Epithelial cell of umbilical artery (primary cell): ENCODE measurements at places on chromosomes 13 and 19. TPM values are rescaled to one million over a fixed set of nuclear protein-coding genes. Genes with fewer than 3 reads are reported as not detected.

The SAE1 gene
- 187 and 214 TPM in 2 replicates for total RNA-seq

The CDC42EP5 gene
- total RNA-seq = 29.6 and 40.3 TPM in 2 replicates

The ICAM5 gene
- under 0.01 and 0.76 TPM in 2 replicates for total RNA-seq

The SHD gene
- total RNA-seq = not detected in 2 replicates

The DUS3L gene
- 29.2 and 35.0 TPM in 2 replicates for total RNA-seq

The CD37 gene
- not detected in 2 replicates for total RNA-seq

The ATP4A gene
- total RNA-seq = not detected in 2 replicates

The CYP2A7 gene
- not detected in 2 replicates for total RNA-seq

The ONECUT3 gene
- not detected in 2 replicates for total RNA-seq

The CACNG7 gene
- total RNA-seq = 0.15 and 1.9 TPM in 2 replicates

The HOMER3 gene
- total RNA-seq = 101 and 165 TPM in 2 replicates

The RETN gene
- total RNA-seq = not detected in 2 replicates

The BBC3 gene
- total RNA-seq = 12.0 and 17.2 TPM in 2 replicates

The LMTK3 gene
- total RNA-seq = under 0.01 and 0.61 TPM in 2 replicates

The PSG2 gene
- not detected in 2 replicates for total RNA-seq

The FBXO27 gene
- total RNA-seq = 1.2 and 1.6 TPM in 2 replicates

The CCDC169 gene
- 3.9 and 4.9 TPM in 2 replicates for total RNA-seq

The LSM7 gene
- total RNA-seq = 163 and 319 TPM in 2 replicates

The LYPD3 gene
- not detected in 2 replicates for total RNA-seq

The TMEM143 gene
- total RNA-seq = 1.7 and 2.9 TPM in 2 replicates

The ZNF492 gene
- not detected in 2 replicates for total RNA-seq
